ENCODE measurements at places on chromosomes 1 and 21. TPM values are rescaled to one million over a fixed set of nuclear protein-coding genes. Genes with fewer than 3 reads are reported as not detected.

BTBD8 gene
- 2.4 TPM for total RNA-seq

FCRL1 gene
- total RNA-seq = not detected

OLIG2 gene
- total RNA-seq = not detected

PAX7 gene
- total RNA-seq = not detected

S100A12 gene
- total RNA-seq = not detected

CYP4A11 gene
- total RNA-seq = not detected

C1orf210 gene
- not detected for total RNA-seq

RAB3B gene
- 11.4 TPM for total RNA-seq

SIK1 gene
- total RNA-seq = 0.34 TPM

CELA2A gene
- total RNA-seq = not detected

GLIS1 gene
- total RNA-seq = 1.6 TPM

PPIAL4G gene
- total RNA-seq = not detected

PUSL1 gene
- 36.2 TPM for total RNA-seq

LCE1C gene
- not detected for total RNA-seq

GRCh38 chr1:21927533-21928237, 9.4 kb downstream of the HSPG2 start:
- DNase-seq = no peak

- no peak for DNase-seq
Observed at GRCh38 chr1:53547231-53547790, 88.1 kb downstream of the DMRTB1 start.

- no peak for DNase-seq
Observed at GRCh38 chr1:13813398-13814012, 113.5 kb downstream of the PRDM2 start.

- no peak for DNase-seq
Observed at GRCh38 chr1:9827558-9828185, 3.9 kb upstream of the CLSTN1 start.

DNA sequence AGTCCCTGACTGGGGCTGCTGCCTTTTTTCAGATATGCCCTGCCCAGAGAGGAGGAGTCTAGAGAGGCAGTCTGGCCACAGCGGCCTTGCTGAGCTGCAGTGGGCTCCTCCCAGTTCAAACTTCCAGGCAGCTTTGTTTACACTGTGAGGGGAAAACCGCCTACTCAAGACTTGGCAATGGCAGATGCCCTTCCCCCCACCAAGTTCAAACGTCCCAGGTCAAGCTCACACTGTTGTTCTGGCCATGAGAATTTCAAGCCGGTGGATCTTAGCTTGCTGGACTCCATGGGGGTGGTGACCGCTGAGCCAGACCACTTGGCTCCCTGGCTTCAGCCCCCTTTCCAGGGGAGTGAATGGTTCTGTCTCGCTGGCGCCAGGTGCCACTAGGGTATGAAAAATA, 18.3 kb upstream of the C1orf53 start:
- no peak for DNase-seq

- no peak for DNase-seq
Observed at GRCh38 chr21:39142972-39143371, 40.3 kb downstream of the PSMG1 start.

DNA sequence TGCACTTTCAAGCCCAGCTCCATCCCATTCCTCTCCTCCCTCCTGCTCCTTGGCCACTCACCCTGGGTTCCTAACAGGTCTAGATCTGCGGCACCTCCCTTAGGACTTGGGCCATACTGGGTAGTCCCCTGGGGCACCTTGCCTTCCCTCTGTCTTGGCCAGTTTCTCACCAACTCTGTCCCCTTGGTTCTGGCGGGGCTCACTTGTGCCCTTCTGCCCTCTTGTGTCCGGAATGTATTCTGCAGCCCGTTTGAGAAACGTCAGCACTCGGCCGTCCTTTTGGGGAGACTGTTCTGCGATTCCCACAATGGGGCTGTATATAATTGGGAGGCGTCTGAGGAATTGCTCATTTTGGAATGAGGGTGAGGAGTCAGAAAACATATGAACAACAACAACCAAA, 162.4 kb downstream of the ZSCAN20 start:
- DNase-seq = no peak

- no peak for DNase-seq
Observed at GRCh38 chr1:76905876-76906595, 38.8 kb downstream of the ST6GALNAC5 start.

DNA sequence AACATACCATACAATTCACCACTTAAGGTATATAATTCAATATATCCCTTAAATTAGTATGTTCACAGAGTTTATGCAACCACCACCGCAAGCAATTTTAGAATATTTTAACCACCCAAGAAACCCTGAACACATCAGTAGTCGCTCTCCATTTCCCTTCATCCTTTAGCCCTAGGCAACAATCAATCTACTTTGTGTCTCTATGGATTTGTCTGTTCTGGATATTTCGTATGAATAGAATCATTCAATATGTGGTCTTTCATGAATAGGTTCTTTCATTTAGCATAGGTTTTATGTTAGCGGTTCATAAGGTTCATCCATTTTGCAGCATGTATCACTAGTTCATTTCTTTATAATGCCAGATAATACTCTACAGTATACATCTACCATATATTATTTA, 4.2 kb upstream of the DPT start:
- no peak for DNase-seq

DNA sequence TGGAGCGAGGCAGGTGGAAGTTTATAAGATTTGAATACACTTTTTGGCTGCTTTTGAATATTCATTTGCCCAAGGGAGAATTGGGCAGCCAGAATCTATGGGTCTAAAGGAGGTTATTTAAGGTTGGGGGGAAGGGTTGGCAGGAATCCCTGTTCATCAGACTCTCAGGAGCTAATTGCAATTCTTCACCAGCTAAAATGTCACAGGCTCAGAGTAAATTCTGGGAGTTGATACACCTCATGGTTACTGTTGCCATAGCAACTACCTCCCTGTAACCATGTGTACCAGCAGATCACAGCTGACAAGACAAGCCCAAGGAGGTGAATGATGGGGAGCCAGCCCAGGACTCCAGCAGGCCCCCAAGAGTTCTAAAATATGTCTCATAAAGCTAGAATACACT, 75.5 kb downstream of the CAMK2N1 start:
- DNase-seq = no peak

DNA sequence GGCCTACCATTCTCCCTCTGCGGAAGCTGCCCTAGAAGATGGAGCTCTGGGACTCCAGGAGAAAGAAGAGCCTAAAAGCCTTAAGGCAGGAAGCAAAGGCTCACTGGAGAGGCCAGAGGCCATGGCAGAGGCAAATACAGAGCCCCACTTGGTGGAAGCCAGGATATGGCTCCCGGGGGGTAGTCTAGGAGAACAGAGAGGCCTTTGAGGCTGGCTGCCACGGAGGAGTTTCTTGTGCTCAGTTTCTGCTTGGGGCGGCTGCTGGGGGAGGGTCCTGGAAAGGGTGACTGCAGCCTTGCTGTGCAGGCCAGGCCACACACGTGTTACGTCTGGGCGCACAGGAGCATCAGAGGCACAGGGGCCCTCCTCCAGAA, 5.4 kb downstream of the CC2D1B start:
- DNase-seq = no peak

GRCh38 chr1:210736713-210737112, 397.2 kb downstream of the KCNH1 start:
- DNase-seq = no peak

DNA sequence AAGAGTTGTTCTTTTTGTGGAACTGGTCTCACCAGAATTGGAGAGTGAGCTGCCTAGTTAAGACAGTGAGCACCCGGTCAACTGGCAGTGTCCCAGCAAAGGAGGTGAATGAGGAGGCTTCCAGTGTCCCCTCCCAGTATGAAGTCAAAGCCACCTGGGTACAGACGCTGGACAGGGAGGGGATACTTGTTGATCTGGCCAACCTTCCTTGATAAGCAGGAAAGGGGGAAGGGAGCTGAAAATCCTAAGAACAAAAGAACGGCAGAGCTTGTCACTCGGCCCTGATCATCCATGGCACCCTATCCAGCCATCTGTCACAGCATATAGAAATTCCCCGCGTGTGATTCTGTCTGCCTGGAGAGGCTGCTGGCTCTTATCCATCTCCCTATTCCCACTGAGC, 91.5 kb downstream of the SSBP3 start:
- no peak for DNase-seq

- no peak for DNase-seq
Observed at GRCh38 chr1:246860401-246860800, 71.3 kb downstream of the AHCTF1 start.

DNA sequence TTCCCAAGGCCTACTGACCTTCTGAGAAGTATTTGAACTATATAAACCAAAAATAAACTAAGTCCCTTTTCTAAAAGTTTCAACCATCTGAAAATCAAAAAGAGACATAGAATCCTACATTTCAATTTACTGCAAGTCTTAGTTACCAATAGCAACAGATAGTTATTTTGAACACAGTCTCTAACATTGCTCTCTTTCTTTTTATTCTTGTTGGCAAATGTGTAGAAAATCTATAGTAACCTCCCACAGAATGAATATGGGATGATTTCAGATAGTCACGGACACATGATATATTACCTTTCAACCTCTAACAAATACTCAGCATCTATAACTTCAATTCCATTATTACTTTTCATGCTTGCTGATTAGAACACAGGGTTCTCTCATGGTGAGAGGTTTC, 68.9 kb upstream of the RAB3GAP2 start:
- DNase-seq = no peak

- no peak for DNase-seq
Observed at GRCh38 chr21:25387665-25388064, 219.6 kb downstream of the MRPL39 start.

DNA sequence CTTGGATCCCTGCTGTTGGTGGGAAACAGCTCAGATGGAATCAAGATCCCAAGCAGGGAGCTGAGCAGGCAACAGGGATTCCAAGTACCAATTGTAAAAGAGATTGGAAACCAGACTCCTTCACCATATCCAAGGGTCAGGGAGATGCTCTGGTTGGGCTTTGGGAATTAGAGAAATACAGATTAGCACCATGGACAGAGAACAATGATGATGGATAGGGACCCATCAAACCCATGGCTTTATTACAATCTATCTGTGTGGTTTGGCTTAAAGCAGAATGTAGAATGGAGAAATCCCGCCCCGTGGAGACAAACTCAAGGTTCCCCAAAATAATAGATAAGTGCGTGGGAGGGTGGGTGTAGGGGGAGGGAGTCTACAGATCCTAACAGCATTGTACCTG, 120.7 kb upstream of the CSF3R start:
- no peak for DNase-seq

DNA sequence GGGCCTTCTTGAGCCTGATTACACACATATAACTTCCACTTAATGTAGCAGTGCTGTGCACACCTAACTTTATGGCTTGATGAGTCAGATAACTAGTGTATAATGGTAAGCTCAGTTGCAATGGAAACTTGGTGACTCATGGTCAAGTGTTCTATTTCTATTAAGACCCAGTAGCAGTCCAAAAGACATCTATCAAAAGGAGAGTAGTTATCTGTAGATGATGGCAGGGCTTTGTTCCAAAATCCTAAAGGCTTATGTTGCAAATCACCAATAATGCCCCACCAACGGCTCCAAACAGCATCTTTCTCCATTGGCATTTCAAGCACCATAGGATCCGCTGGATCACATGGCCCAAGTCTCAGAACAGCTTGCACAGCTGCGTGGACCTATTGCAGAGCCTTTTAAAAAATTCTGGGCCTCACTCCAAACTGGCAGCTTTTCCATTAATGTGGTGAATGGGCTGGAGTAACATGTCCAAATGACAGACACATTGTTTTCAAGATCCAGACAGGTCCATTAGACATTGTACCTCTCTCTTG, 566.8 kb upstream of the USP24 start:
- no peak for DNase-seq

DNA sequence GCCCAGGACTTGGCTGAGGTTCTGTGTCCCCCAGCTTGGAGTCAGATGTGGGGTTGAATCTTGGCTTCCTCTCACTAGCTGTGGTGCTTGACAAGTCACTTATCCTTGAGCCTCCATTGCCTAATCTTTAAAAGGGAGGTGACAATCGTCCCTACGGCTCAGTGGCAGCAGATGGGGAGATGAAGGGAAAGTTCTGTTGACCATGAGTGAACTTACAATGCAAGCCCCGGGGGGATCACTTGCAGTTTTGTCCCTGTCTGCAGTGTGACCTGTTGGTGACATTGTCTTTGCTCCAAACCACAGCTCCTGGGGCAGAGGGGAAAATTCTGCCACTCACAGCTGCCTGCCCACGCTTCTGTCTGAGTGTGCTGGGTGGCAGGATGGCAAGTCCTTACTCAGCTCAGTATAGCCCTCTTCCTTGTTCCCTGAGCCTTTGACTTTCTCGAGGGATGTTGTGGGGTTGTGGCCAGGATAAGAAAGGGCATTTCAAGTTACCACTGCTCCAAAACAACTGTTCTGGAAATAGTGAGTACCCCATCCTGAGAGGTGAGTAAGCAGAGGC, 1.7 kb downstream of the PCSK9 start:
- DNase-seq = no peak

GRCh38 chr1:209434631-209435217, 148.8 kb upstream of the CAMK1G start:
- DNase-seq = no peak

GRCh38 chr1:228340686-228341449, 65.8 kb downstream of the TRIM11 start:
- no peak for DNase-seq

GRCh38 chr1:29055160-29055559, 68.5 kb downstream of the TMEM200B start:
- DNase-seq = no peak

Data from glomerular endothelial cell (primary cell).